ENCODE measurements at places on chromosomes 4 and X. TPM values are rescaled to one million over a fixed set of nuclear protein-coding genes. Genes with fewer than 3 reads are reported as not detected.

Gene TMPRSS11A
- polyA plus RNA-seq = not detected

Gene PPEF2
- not detected for polyA plus RNA-seq

Gene GNPDA2
- polyA plus RNA-seq = 20.4 TPM

DNA sequence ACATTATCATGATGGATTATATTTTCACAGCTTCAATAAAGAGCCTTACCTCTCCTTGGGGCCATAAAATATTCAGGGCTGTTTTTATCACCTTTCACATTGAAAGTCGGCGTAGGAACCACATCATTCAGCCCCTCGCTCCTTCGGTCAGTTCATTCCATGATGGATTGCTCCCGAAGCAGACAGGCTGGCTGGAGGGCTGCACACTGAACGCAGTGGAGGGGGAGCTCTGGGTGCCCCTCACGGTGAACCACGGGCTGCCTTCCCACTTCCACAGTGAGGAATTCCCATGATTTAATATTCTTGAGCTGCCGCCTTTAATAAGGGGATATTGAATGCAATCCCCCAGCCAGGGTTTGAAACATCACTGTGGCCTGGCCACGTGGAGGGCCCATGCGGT lies 16.0 kb downstream of the PPP2R2C start:
- H3K4me3 ChIP-seq = no peak overlapping the region
- peaks cover 5% of the 10 kb centered on the region for H3K27me3 ChIP-seq
- H3K36me3 ChIP-seq = no peaks in the 10 kb centered on the region
- H3K27ac ChIP-seq = no peak overlapping the region
- DNase-seq = no peak

DNA sequence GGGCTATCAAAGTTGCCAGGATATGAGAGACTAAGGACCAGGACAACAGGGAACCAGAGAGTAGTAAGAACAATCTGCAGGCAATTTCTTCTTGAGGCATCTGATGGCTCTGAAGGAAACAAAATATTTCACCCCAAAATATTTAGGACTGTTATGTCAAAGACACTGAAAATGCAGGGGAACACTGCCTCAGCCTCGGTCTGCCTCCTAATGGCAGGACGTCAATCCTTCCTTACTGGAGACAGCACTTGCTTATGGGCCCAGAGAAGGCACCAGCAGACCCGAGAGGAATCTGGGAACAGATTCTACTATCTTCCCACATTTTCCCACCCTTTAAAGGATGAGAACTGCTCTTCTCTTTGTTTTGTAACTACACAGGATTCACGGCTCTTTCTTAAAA lies 23.3 kb downstream of the RNF150 start:
- no peaks in the 10 kb centered on the region for H3K4me1 ChIP-seq
- H3K4me3 ChIP-seq = no peak overlapping the region
- no peak for DNase-seq
- H3K36me3 ChIP-seq = no peaks in the 10 kb centered on the region

- H3K4me3 ChIP-seq = no peak overlapping the region
- H3K27ac ChIP-seq = no peak overlapping the region
- H3K27me3 ChIP-seq = no peaks in the 10 kb centered on the region
- no peaks in the 10 kb centered on the region for H3K4me1 ChIP-seq
- no peaks in the 10 kb centered on the region for H3K36me3 ChIP-seq
These were observed 71.4 kb downstream of the RTL5 start for GRCh38 chrX:72060196-72060920.

- no peaks in the 10 kb centered on the region for H3K4me1 ChIP-seq
- no peak for DNase-seq
- H3K4me3 ChIP-seq = no peak overlapping the region
- no peaks in the 10 kb centered on the region for H3K36me3 ChIP-seq
- no peaks in the 10 kb centered on the region for H3K27me3 ChIP-seq
- no peak overlapping the region for H3K27ac ChIP-seq
These were observed 76.3 kb downstream of the RBPJ start for GRCh38 chr4:26397086-26397485.

Data from CD8-positive, alpha-beta memory T cell (primary cell).